ENCODE measurements at places on chromosomes 1 and 21.
A peak's percentile ranks its signal among the peaks of the same experiment; 100 is the strongest.

DNA sequence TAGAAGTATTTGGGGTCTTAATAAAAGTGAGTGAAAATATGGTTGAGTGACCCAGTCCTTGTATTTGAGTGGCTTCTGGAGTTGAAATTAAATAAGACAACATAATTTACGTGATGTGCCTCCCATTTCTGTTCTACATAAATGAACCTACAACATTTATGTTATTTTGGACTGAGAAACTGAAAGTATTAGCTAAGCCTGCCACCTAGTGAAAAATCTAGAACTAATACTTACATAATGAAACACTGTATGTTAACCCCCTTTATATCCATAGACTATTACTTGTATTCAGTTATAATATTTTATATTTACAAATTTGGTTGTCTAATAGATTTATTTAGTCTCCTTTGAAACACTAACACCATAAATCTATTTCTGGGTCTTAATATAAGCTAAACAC lies 298.9 kb downstream of the KCNT2 start:
- DNase-seq, result peak; percentile 30

GRCh38 chr1:50423670-50424000 lies 392 bp upstream of the DMRTA2 start:
- no peak for DNase-seq

DNA sequence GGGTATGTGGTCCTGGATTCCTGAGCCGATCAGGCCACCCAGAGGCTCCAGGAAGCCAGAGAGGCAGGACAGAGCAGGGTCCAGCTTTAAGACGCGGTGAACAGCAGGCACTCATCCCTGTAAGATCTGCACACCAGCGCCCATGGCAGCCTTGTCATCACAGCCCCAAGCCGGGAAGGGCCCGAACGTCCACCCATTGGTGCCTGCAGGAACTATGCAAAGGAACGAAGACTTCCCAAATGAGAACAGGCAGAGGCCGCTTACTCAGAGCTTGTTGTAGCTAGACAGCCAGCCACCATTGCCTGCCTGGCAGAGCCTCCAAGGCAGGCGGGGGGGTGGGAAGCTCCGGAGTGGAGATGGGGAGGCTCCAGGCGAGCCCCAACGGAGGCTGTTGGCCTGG lies 12.1 kb upstream of the ARHGEF16 start:
- DNase-seq, result no peak

DNA sequence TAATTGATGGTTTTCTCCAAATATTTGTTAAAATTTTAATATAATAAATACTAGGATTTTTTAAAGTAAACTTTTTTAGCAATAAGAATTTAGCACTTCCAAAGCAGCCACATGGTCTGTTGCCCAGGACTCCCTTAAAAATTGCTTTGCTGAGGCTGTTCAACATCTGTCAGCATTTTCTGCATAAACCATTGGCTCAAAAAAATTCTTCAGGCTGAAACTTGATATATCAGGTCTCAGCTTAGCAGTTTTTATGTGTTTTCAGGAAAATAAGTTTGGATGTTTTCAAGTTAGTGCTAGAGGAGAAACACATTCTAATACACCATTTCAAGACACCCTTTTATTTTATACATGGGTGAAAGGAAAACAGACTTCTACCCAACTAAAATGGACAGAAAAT lies 69.1 kb upstream of the C1orf105 start:
- DNase-seq, result peak; percentile 34

DNA sequence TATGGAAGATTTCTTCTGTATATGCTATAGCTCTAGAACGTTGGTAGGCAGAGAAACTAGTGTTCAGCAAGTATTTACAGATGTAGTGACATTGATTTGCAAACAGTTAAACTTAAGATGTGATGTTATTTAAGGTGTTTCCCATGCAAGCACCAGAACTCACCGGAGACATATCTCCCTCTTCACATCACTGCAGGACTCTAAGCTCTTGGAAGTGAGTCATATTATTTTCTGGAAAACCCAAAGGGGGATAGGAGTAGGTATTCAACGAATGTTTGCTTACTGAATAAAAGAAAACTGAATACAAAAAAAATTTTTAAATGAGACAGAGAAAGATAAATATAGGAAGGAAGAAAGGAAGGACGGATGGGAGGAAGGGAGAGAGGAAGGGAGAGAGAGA lies 25.0 kb downstream of the RGS4 start:
- no peak for DNase-seq

- DNase-seq, result no peak
Observed at GRCh38 chr1:212310383-212310782, 25.2 kb downstream of the PPP2R5A start.

- no peak for DNase-seq
Observed at GRCh38 chr1:228015276-228016180, 8.7 kb downstream of the WNT3A start.

GRCh38 chr21:16976193-16976592 lies 536.6 kb upstream of the CXADR start:
- peak; percentile 11 for DNase-seq

- no peak for DNase-seq
Observed at GRCh38 chr1:204106825-204107224, 33.9 kb downstream of the SOX13 start.

GRCh38 chr1:55443175-55443915 lies 228.2 kb upstream of the USP24 start:
- peak; percentile 78 for DNase-seq

- no peak for DNase-seq
Observed at GRCh38 chr1:238701024-238701423, 685.3 kb upstream of the CHRM3 start.

DNA sequence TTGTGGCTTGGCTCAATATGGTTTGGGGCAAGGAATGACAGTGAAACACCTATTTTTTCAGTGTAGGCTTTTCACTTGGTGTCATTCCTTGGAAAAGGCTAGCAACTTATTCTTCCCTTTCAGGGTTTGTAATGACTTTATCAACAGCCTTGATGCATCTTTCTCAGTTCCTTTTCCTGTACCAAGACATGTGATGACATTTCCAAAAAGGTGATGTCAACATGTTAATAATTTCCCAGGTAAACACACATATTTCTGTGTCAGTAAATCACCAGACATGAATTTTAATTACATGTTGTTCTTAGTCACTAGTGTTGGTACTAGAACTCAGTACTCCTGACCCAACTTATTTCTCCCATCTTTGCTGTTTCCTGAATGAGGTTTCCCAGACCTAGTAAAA lies 37.8 kb upstream of the RRP15 start:
- DNase-seq, result no peak

DNA sequence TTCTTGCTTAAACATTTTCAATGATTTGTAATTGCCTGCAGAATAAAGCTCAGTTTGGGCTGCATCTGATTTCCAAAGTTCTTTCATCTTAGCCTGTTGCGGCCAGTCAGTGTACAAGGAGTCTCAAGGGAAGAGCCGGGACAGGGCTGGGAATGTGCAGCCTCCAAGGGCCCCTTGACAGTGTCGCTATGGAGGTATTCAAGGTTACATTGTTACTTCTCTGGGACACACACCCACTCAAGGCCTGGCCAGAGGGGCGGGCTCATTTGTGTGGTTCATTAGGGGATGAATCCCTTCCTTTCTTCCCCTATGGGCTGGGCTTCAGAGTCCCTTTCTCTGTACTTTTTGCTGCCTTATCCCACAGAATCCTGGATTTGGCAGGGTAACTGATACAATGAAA lies 107.6 kb upstream of the CSF3R start:
- DNase-seq, result no peak

- no peak for DNase-seq
Observed at GRCh38 chr1:18018366-18018765, 89.2 kb upstream of the IGSF21 start.

DNA sequence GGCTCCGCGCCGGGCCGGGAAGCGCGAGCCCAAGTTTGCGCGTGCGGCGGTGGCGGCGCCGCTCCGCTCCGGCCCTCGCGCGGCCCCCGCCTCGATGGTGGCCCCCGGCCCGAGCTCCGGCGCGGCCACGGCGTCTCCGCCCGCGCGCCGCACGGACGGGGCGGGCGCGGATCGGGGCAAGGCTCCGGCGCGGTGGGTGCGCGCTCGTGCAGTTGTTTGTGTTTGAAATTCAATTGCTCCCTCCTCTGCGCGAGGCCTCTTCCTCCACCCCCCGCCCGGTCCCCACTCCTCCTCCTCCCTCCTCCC lies at the start of gene HDGF:
HDGF (minus strand) TSS at position 225 of the 306 bp plus-strand sequence. CDS start 246 bp downstream, outside the sequence.
- no peak for DNase-seq

DNA sequence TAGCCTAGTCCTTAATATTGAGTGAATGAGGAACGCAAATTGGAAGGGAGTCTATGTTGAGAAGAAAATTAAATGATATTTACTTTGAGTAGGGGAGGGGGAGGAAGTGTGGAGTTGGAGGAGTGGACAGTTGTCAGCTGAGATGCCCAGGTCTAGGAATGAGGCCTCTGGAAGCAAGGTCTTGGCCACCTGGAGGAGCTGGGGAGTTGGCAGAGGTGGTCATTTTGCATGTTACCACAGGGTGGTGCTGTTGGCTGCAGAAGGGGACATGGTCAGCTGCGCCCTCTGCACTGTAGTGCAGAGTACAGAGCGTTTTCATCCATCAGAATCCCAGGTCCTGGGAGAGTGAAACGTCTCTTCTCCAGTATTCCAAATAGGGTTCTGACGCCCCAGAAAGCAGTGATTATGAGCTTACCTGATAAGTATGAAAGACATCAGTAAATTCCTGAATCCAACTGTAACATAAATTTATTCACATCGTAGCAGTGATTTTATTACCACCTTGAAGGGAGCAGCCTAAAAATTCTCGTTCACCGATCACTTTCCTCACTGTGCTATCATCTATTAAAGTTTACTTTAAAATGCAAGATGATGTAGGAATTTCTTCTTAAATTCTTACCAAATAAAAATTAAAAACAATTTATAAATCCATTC lies 13.8 kb downstream of the PARK7 start:
- DNase-seq, result no peak

DNA sequence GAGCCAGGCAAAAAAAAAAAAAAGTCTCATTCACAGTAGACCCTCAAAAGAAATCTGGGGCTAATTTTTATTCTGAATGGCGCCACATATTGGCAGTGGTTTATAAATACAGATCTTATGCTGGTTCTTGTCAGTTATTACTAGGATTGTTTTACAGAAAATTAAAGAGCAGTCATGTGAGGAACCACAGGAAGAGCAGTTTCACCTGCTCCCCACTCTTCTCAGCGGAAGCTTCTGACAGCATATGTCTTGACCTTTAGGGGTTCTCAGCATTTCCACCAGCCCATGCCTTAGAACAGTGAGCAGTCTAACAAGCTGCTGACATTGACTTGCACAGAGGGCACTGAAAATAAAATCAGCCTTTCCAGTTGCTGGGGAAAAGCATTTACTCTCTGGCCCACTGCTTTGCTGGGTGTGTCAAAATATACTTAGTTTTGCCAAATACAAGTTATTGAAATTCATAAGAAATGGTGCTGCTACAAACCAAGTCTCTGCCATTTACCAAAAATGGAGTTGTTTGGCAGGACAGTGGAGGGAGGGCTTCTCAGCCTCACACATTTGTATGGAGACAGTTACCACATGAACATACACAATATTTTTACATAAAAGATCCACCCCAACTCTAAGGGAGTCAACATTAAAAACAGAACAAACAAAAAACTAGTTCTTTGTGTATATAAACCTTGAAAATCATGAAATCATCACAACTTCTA lies 144.2 kb downstream of the SYT2 start:
- no peak for DNase-seq

DNA sequence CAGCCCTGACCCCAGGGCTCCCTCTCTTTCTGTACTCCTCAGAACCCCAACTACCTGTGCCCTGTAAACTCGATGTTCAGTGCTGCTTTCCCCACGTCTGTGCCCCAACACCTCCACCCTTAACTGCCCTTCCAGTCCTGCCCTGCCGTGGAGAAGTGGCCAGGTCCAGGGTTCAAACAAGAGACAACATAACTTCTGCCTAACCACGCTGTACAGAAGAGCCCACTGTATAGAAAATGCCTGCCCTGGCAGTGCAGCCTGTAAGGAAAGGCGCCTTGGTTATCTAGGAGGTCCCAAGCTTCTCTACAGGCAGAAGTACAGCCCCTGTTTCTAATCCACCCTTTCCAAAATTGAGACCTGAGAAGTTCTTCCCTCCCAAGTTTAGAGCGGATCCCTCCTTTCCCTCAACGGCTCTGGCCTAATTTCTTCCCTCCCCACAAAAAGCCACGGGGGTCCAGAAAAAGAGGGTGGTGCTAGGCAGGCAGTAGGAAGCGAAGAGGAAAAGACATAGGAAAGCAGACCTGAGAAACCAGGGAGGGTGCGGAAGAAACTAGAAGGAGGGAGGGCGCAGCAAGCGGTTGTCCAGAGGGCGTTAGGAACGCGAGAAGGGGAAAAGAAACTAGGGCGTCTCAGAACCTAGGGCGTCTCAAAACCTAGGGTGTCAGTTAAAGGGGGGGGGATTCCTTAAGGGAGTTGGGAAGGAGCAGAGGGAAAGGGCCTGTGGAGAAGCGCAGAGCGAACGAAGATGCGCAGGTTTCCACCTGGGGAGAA lies 3.2 kb downstream of the DMRTA2 start:
- DNase-seq, result no peak

DNA sequence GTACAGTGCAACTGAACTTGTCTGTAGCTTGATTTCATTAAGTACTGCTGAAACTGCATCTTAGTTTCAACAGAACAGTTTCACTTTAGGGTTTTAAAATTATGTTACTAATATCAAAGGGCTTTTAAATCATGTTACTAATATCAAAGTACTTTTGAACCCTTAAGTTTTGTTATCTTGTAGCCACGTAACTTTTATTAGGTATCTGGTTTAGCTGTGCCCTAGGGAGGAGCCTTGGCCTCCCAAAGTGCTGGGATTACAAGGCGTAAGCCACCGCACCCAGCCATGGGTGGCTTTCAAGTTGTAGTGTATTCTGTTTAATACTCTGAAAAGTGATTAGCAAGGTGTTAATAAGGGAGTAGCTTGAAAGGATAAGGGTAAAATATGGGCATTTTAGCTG lies 2.0 kb downstream of the KDM4A start:
- DNase-seq, result no peak

DNA sequence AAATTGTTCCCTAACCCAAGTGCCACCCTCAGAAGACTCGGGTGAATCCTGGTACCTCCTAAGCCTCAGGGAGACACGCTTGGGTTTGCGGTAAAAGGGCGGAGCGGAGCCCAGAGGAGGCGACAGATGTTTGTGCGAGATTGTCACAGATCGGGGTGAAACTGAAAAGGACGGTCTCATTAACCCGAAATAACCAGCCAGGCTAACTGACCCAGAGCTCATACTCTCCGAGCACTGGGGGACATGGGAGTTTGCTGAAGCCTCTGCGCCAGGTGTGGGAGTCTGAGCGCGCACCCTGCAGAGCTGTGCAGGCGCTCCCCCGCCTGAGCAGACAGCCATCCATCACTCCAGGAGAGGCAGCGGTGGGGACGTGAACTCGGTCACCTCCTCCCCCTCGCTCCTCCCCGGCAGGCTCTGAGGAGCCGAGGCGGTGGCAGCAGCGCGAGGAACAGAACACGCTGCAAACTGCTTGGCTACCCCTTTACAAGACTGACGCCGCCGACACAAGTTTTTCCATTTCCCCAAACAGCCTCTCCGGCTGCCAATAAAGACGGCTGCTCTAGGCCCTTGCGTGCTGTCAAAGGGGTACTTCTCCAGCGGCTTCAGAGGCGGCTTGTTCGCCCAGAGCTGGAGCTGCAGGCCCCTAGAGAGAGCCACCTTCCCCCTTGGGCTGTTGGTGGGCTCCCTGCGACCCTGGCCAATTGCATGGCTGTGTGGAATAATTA lies 43.5 kb downstream of the RRAGC start:
- no peak for DNase-seq

Data from right lung (tissue), 10 donors.